Kidney tubule cell (primary cell): ENCODE measurements at places on chromosomes 4 and X.
A peak's percentile ranks its signal among the peaks of the same experiment; 100 is the strongest.

- DNase-seq = peak; percentile 82
Measured at GRCh38 chrX:72620550-72621145, 48.0 kb upstream of the HDAC8 start.

DNA sequence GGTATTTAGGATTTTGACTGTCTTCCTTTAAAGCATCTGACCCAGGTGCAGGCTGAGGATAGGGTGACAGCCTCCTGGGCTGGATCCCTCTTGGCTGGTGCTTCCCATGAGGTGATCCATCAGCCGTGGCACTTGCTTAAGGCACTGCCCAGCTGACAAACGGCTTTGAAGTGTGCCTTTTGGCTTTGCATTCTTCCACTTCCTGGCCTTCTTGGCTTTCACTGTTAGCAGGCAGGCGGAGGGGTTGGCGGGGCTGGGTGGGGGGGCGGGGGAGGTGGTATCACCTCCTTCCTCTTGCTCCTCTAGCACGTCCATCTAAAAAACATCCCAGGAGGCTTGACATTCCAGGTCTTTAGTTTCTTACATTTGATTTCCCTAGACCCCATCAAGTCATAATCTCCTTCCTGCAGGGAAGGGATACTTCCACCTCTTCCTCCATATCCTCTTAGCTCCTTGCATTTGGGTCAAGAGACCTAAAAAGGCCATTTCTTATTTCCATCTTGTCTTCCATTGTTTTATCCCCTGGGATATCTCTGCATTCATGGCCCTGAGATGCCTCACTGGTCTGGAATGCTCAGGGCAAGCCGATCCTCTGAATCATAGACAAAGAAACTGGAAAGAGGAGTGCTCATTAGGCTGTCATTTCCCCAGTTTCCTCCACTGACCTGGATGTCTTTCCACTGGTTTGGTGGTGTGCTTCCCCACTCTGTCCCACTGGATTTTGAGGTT lies 11.3 kb upstream of the APLN start:
- DNase-seq = peak; percentile 91

DNA sequence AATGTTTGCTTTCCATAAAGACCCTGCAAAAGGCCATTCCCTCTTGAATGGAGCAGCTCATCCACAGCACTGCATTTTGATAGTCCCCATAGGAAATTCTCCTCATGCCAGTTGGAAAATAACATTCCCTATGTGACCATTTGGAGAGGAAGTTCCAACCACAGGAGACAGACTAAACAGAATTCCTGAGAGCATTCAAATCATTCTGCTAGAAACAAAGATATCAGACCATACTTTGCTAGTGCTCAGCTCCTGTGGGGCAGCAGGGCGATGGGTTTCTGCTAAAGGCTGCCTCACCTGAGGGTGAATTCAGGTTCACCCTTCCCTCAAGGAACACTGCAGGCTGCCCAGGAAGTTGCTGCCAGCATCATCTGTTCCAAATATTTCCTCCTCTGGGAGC lies 58.8 kb downstream of the LNX1 start:
- DNase-seq = no peak

DNA sequence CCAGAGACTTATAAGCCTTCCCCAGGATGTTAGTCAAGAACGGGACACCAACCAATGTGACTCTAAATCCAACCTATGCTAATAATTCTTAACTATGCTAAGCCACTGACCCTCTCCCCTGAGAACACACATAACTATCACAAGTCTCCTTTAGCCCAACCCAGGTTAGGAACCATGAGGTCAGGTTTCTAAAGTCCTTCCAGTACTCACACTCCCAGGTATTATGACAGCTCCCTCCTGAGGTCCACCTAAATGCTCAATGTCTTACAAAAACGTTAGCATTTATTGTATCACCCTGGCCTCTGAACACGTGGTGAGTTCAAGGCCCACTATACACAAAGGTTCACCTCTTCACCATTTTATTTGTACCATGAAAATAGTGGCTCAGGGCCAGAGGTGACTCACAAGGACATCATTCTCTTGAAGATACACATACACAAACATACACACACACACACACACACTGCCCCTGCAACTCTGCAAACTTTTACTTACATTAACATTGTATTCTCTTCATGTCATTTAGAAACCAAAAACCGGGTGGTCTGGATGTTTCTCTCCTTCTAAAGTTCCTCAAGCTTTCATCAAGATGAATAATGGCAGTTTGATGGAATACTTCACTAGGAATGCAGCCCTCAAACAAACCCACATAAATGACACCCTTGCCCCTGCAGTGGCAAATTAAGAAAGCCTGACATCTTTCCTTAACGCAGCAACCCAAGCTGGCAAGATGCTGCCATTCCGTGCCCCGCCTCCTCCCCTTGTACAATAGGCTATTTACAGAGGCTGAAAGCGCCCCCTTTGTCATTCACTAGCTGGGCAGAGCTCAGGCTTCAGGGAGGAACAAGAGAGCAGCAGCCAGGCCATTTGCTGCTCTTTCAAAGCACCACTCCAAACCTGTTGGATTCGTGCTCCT lies 17.7 kb downstream of the ACSL1 start:
- peak; percentile 79 for DNase-seq

- DNase-seq = peak; percentile 43
Measured at GRCh38 chrX:11382930-11383329, 89.7 kb downstream of the AMELX start.

DNA sequence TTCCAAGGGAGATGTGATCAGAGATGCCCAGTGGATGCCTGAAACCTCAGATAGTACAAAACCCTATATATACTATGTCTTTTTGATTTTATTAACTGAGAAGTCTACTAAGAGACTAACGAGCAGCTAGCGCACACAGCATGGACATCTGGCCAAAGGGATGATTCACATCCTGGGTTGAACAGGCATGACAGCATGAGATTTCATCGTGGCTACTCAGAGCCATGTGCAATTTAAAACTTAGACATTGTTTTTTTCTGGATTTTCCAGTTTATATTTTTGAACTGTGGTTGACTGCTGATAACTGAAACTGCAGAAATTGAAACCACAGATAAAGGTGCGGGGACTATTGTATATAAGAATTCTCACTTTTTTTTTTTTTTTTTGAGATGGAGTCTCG lies 2252.9 kb upstream of the AGA start:
- no peak for DNase-seq

GRCh38 chr4:62970846-62971245 lies 1438.4 kb downstream of the TECRL start:
- DNase-seq = no peak
